ENCODE measurements at places on chromosomes 13 and 19.
A peak's percentile ranks its signal among the peaks of the same experiment; 100 is the strongest.

- DNase-seq = no peak
Observed at GRCh38 chr13:108827646-108828045, 198.2 kb downstream of the MYO16 start.

- DNase-seq = no peak
Observed at GRCh38 chr13:49481788-49482187, 14.0 kb upstream of the PHF11 start.

GRCh38 chr13:61812286-61812685, 396.6 kb upstream of the PCDH20 start:
- DNase-seq = no peak

DNA sequence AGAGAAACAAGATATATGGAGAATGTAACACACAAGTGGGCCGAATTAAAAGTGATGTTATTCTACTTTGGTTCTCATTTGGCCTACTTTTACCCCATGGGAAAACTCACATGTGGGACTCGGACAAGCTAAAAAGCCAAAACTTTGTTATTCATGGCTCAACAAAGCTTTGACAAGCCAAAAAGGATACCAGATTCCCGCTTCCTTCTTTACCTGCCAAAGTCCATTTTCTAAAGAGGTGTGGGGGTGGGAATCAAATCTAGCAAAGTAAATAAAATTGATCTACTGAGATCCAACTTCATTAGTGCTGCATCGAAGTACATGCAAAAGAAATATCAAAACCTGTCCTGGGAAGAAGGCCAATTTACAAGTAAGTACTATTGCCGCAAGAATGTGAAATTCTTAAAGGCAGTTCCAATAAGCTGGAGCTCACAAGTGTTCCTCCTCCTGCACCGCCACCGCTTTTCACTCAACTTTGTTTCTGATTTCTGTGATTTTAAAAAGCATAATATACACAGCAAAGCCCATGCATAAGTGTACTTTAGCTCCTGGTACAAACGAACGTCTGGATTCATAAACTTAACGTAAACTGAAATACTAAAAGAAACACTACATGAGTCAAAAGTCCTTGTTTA, 1.1 kb downstream of the LNX2 start:
- DNase-seq = no peak

DNA sequence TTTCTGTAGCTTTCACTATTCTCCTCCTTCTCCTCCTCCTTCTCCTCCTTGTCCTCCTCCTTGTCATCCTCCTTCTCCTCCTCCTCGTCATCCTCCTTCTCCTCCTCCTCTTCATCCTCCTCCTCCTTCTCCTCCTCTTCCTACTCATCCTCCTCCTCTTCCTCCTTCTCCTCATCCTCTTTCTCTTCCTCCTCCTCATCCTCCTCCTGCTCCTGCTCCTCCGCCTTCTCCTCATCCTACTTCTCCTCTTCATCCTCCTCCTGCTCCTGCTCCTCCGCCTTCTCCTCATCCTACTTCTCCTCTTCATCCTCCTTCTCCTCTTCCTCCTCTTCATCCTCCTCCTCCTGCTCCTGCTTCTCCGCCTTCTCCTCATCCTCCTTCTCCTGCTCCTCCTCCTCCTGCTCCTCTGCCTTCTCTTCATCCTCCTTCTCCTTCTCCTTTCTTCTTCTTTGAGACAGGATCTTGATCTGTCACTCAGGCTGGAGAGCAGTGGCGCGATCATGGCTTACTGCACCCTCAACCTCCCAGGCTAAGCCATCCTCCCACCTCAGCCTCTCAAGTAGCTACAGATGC, 36.3 kb downstream of the TRPM4 start:
- no peak for DNase-seq

- DNase-seq = no peak
Observed at GRCh38 chr13:38950987-38951386, 39.6 kb downstream of the STOML3 start.

DNA sequence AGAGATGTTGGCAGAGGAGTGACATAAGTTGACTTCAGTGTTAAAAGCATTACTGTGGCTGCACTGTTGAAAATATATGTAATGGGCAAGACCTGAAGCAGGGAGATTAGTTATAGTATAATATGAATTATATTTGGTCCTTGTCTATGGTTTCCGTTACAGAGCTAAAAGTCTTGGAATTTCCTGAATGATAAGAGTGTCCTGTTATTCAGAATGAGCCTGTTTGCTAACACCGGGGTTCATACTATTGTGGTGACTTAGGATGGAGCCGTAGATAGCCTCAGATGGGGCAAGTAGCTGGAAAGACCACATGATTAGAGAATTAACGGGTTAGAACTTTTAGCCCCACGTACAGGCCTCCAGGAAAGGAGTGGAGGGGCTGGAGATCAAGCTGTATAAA, 5.7 kb downstream of the USPL1 start:
- DNase-seq = no peak

DNA sequence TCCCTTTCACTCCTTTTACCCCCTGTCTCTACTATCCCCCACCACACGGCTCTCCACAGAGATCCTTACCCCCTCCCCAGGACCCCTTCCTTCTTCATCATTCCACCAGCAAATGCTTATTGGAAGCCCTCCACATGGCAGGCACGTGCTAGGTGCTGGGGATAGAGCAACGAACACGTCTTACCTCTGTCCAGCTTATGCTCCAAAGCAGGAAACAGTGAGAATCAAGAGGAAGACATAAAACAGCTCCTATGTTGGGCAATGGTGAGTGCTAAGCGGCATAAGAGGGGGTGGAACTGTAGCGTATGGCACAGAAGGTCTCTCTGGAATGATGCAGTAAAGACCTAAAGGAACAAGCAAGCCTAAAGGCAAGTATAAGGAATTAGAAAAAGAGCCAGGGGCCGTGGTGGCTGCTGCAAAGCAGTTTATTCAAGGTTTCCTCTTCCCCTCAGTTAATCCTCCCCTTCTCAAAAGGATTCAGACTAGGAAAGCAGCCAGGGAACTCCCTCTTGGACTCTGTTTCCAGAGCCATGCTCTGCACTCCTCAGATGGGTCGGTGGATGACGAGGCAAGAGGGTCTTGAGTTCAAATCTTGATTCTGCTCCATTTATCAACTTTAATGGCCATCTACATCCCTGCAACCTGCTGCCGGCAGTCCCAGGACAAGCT, 289.4 kb downstream of the FOXO1 start:
- no peak for DNase-seq

DNA sequence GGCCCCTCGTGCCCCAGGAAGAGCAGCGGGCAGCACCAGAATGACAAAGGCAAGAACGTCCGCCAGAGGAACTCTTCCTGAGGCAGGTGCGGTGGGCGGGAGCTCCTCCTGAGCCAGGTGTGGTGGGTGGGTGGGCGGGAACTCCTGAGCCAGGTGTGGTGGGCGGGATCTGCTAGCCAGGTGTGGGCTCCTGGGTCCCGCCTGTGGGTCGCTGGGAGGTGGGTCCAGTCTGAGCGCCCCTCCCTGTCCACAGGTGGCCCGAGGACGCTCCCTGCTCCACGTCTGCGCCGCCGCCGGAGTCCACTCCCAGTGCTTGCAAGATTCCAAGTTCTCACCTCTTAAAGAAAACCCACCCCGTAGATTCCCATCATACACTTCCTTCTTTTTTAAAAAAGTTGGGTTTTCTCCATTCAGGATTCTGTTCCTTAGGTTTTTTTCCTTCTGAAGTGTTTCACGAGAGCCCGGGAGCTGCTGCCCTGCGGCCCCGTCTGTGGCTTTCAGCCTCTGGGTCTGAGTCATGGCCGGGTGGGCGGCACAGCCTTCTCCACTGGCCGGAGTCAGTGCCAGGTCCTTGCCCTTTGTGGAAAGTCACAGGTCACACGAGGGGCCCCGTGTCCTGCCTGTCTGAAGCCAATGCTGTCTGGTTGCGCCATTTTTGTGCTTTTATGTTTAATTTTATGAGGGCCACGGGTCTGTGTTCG, 7.0 kb upstream of the HCN2 start:
- DNase-seq = no peak

- DNase-seq = peak; percentile 69
Observed at GRCh38 chr19:57583521-57584416, at the start of gene ZIK1. Gene ZIK1, plus strand, starts transcription at chr19:57584145. Its CDS starts 212 bp downstream, at chr19:57584357.

- DNase-seq = no peak
Observed at GRCh38 chr19:30069535-30070197, 127.6 kb downstream of the URI1 start.

DNA sequence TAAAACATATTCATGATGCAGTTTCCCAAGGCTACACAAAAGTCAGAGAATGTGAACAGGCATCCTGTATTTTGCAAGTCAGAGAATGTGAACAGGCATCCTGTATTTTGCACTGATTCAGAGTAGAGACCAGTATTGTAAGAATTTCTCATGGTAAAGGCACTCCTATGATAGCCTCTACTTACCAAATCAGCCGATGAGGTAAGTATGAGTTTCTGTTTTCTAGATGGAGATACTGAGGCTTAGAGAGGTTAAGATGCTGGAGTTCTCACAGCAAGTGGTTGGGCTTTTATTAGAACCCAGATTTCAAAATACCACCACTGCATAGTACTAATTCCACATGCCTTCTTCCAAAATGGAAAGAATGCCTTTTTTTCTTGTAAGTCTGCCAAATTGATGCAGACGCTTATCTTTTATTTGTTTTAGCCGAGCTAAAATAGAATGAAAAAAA, 12.3 kb downstream of the TPT1 start:
- DNase-seq = no peak

DNA sequence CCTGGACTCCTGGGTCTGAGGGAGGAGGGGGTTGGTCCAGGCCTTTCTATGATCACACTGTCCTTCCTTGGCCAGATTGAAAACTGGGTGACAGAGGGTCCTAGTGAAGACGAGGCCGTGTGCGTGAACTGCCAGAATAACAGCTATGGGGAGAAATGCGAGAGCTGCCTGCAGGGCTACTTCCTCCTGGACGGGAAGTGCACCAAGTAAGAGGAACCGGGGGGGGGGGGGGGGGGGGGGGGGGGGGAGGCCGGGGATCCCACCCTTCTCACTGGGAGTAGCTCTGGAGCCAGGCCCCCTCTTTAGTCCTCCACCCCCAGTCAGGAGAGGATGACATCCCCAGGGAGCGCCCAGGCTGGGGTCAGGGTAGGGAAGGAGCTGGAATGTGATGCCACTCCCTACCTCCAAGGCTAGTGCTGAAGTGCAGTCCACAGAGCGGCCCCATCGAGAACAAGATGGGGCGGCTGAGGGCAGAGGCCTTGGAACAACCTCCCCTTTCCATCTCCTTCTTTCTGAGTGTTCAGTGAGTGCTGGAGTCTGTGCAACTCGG, 19.4 kb downstream of the CNFN start:
- DNase-seq = no peak

- DNase-seq = no peak
Observed at GRCh38 chr19:15234431-15235130, 2.3 kb upstream of the EPHX3 start.

Measured in activated T-helper 1 cell treated with anti-CD3 and anti-CD28 coated beads, Interleukin-2, amount 50 U/mL, for 16 hours (primary cell).